Right lung (tissue), 10 donors: ENCODE measurements at places on chromosomes 7 and 10.

- no peak for DNase-seq
Measured at GRCh38 chr7:141043616-141044015, 28.9 kb upstream of the MRPS33 start.

DNA sequence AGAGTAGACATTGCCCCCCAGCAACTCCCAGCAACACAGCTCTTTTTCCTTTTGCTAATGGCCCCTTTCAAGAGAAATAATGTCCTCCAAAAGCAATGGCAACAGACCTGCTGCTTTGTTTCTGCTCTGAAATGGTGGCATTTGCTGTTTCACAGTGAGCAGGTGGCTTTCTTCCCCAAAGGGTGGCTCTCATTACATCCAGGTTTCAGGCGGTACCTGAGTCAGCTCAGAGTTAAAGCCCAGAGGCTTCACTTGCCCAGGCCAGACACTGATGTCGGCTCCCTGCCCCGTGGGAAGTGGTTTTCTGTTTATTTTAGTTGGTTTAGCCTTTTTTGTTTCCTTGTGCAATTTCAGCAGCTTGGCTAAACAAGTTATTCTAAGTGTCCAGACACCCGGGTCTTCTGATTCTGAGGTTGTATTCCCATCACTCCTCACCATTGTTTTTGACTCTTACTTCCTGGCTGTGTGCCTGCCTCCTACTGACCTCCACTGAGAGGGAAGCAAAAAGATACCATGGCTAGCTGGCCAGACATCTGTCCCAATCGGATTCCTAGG is 7.8 kb upstream of the ATOH7 start:
- DNase-seq: no peak

DNA sequence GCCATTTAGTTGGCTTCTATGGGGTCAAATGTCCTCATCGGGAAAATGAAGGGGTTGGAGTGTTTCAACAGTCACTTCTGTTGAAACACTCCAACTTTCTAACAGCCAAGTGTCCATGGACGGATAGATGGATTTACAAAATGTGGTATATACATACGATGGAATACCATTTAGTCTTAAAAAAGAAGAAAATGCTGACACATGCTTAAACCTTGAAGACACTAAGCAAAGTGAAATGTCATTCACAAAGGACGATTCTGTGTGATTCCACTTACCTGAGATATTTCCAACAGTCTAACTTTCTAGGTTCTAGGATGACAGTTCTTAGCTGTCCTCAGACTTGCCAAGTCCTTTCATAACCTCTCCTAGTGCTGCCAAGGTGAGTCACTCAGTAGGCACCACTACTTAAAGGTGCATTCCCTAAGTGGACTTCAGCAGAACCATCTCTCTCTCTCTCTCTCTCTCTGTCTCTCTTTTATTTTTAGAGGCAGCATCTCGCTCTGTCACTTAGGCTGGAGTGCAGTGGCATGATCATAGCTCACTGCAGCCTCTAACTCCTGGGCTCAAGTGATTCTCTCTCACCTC is 69.0 kb downstream of the DENND2A start:
- no peak for DNase-seq

- no peak for DNase-seq
Measured at GRCh38 chr7:159212226-159212625, 67.6 kb upstream of the VIPR2 start.

DNA sequence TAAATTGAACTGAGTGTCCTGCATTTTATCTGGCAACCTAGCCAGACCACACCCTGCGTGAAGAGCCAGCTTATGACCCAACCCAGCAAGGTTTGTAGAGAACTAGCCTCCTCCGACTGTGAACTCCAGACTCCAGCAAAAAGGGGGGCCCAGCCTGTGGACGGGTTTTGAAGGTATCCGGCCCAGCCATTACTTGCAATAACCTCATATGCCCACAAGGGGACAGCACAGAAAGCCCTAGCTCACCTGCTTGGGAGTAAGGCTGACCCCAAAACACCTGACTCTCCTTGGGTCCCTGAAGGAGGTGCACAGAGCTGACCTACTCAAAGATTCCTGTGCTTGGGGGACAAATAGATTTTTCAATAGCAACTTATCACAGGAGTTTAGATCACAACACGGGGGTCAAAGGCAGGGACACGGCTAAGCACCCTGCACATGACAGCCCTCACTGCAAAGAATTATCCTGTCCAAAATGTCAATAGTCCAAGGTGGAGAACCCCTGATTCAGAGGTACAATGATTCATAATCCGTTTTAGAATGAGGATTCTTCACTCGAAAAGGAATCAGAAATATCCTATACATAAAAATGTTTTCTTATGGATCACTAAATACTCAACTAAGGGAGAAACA is 4.6 kb downstream of the TRPV6 start:
- DNase-seq: no peak

GRCh38 chr7:23852988-23853387 is 143.0 kb downstream of the STK31 start:
- no peak for DNase-seq
